Transverse colon (tissue), 4 donors: ENCODE measurements at places on chromosomes 12 and 14. TPM values are rescaled to one million over a fixed set of nuclear protein-coding genes. Genes with fewer than 3 reads are reported as not detected.

PROX2 gene
- not detected for total RNA-seq

TMEM260 gene
- total RNA-seq = 22.9 TPM

LBHD2 gene
- not detected for total RNA-seq

HOXC6 gene
- not detected for total RNA-seq

HOXC12 gene
- not detected for total RNA-seq

SLC4A8 gene
- 2.2 TPM for total RNA-seq

CHGA gene
- 9.2 TPM for total RNA-seq

CLEC12A gene
- 0.27 TPM for total RNA-seq

RTL1 gene
- not detected for total RNA-seq

PZP gene
- total RNA-seq = not detected

HOXC4 gene
- total RNA-seq = 0.68 TPM

PLEK2 gene
- 33.8 TPM for total RNA-seq

RAD51B gene
- 5.0 TPM for total RNA-seq

AQP2 gene
- total RNA-seq = not detected

EXOC3L4 gene
- 43.6 TPM for total RNA-seq

RND1 gene
- not detected for total RNA-seq

MRPL42 gene
- 45.1 TPM for total RNA-seq

CCDC177 gene
- not detected for total RNA-seq

PIWIL1 gene
- total RNA-seq = not detected

NTS gene
- not detected for total RNA-seq

THAP2 gene
- total RNA-seq = 3.3 TPM

ANKRD33 gene
- total RNA-seq = not detected

YY1 gene
- 58.3 TPM for total RNA-seq

SLC6A15 gene
- total RNA-seq = 0.27 TPM

CCDC92 gene
- 14.8 TPM for total RNA-seq

MIP gene
- not detected for total RNA-seq
